Tibial nerve (tissue), 4 donors: ENCODE measurements at places on chromosomes 2 and 18. TPM values are rescaled to one million over a fixed set of nuclear protein-coding genes. Genes with fewer than 3 reads are reported as not detected.

Gene FBXO41
- 13.9 TPM for total RNA-seq

Gene IL36RN
- not detected for total RNA-seq

- DNase-seq = no peak
Observed at GRCh38 chr2:106686814-106687213, 199.2 kb downstream of the ST6GAL2 start.

- DNase-seq = peak; percentile 31
Observed at GRCh38 chr18:55243857-55244256, 284.6 kb upstream of the CCDC68 start.

GRCh38 chr2:120310136-120310535 lies 35.8 kb upstream of the INHBB start:
- DNase-seq = no peak

Gene HK2
- 6.8 TPM for total RNA-seq

DNA sequence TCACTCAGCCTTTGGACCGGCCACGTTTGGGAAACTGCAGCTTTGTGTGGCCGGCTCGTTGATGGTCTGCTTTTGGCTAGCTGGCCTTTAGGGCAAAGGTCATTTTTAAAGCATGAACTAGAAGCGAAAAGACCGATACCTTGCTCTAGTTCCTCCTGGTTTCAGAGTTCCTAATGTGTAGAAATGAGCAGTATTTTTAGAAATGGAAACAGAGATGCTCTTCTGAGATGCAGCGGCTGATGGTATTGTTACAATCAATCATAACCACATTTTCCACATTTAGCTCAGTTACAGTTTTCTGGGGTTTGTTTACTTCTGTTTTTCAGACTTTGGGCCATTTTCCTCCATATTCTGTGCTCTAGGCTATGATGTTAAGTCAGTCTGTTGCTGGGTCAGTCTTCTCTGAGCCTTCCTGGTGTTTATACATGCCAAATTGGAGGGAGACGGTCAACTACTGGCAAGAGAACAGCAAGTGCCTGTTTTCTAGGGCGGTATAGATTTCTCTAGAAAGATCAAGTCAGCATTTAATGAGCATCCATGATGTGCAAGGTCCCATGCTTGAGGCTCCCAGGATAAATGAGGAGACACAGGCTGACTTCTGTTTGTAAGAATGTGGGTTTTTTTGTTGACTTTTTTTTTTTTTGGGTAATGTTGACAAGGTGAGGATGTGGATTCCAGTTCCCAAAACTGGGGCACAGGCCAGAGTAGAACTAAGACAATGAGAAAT lies 28.0 kb downstream of the RNF144A start:
- DNase-seq = no peak

DNA sequence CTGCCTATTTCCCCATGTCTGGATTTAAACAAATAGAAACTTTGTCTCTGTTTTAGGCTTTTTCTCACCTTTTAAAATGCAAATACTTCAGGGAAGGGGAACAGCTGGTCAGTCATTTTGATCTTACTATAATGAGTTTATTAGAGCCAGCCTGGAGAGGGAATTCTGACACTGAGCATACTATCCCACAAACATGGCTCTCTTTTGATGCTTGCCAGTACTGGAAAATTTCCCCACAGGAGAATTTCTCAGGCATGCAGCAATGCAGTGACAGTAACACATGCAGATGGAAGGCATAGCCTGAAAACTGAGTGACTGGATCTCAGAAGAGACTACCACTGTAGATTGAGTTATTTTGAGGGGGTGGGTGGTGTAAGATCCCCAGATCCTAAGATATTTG lies 974.3 kb upstream of the CELF4 start:
- DNase-seq = no peak

GRCh38 chr2:28080911-28081310 lies 190.4 kb downstream of the BABAM2 start:
- no peak for DNase-seq

GRCh38 chr18:62939926-62940325 lies 224.6 kb downstream of the PHLPP1 start:
- DNase-seq = no peak

DNA sequence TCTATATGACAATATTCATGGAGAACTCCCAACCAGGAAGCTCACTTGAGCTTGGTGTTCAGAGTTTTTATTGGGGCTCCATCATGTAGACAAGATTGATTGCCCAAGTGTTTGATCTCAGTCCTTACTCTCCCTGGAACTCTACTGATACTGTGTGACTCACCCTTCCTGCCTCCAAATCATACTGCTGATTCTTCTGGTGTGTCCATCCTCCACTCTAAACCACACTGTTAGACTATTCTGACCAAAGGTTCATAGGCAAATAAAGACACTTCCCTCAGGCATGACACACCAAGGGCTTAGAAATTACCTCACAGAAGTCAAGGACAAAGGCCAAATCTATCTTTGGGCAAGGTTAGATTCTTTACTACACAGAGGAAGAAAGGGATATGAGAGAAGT lies 107.9 kb upstream of the CDH20 start:
- no peak for DNase-seq

GRCh38 chr2:205767617-205768016 lies 85.3 kb downstream of the NRP2 start:
- no peak for DNase-seq

Gene SNRNP27
- total RNA-seq = 128 TPM

GRCh38 chr2:67038195-67038594 lies 358.9 kb upstream of the ETAA1 start:
- no peak for DNase-seq

GRCh38 chr2:113886479-113887008 lies 3.3 kb upstream of the ACTR3 start:
- peak; percentile 27 for DNase-seq

DNA sequence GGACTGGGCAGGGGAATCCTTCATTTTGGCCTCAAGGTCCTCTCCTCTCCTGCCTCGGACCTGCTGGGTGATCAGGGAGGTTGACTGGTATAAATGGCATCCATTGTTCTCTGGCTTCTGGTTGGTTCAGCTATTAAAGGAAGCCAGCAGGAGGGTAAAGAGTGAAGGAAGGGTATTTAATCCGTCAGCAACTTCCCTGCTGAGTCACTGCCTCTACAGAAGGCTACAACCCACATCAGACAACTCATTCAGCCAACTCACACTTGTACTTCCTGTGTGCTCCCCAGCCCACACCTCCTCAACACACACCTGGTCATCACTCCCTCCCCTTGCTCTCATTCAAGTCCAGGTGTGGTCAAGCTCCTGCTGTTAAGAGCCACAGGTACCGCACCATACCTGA lies 68.3 kb upstream of the MRPS9 start:
- DNase-seq = no peak

Gene FOXD4L1
- not detected for total RNA-seq

DNA sequence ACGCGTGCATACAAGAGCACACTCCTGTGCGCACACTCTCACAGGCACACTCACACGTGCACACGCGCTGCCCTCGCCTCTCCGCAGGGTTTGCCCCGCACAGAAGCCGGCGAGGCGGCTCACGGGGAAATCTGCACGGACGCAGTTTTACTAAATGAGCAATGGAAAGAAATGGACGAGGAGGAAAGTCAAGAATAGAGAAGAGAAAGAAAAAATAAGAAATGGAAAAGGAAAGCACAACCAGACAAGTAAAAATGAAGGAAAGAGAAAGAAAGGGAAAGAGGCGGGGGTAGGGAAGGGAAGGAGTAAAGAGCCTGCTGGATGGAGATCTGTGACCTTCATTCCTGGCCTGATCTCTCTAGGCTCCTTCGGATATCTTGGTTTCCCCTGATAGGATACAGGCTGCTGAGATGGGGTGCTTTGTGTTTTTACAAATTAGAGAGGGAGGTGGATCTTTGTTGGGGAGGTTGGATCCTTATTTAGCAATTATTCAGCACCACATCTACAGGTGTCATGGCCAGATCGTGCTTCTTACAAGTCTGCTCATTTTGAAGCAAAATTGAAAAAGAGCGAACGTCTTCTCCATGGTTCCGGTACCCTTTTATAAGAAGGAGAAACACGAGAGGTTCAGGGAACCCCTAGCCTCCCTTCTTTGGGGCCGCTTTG lies 693 bp upstream of the LRP2 start:
- DNase-seq = no peak

- DNase-seq = no peak
Observed at GRCh38 chr2:46980366-46980765, 64.8 kb upstream of the MCFD2 start.

DNA sequence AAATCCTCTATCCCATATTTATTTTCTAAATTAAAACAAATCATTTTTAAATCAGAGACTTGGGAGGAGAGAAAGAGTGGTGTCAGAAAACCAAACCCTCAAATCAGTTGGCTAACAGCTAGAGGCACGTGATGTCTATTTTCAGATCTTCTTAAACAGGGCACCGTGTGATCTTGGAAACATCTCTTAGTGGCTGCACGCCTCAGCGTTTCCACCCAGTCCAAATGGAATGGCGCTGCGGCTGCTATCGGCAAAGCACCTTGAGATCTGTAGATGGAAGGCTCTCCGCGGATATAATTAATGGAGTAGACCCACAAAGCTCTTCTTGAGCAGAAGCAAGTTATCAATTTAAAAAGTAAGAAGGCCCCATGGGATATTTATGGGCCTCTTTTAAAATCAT lies 50.0 kb downstream of the NRP2 start:
- no peak for DNase-seq

DNA sequence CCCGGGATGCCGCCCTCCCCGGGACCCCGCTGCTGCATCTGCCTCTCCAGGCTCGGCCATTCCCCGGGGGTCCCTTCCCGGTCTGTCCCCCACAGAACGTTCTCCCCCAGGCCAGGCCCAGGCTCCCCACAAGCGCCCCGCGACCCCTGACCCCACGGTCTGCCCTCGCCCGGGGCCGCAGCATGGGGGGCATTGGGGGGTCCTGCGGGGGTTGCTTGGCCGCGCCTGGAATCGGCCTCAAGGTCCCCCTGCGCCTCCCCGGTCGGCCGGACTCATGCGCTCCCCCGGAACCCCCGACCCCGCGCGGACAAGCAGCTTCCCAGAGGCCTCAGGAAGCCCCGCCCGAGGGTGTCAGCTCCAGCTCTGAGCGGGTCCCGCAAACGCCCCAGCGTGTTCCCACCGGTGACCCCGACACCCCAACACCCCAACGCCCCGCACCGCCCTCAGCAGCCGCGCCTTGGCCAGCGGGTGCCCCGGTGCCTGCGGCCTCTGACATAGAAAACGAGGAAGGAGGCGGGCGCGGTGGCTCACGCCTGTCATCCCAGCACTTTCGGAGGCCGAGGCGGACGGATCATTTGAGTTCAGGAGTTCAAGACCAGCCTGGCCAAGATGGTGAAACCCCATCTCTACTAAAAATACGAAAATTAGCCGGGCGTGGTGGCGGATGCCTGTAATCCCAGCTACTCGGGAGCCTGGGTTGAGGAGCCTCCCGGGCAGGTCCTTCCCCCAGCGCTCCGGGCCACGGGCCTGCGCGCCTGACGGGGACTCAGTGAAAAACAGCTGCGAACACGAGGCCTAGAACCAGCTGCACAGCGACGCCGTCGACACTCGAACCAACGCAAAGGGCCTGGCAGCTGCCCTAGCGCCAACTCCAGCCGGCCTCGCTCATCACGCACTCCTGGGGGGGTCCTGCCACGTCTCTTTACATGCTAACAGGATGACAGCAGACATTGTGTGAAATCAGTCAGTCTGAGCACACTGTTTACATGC lies 61.8 kb upstream of the CTDP1 start:
- DNase-seq = no peak

DNA sequence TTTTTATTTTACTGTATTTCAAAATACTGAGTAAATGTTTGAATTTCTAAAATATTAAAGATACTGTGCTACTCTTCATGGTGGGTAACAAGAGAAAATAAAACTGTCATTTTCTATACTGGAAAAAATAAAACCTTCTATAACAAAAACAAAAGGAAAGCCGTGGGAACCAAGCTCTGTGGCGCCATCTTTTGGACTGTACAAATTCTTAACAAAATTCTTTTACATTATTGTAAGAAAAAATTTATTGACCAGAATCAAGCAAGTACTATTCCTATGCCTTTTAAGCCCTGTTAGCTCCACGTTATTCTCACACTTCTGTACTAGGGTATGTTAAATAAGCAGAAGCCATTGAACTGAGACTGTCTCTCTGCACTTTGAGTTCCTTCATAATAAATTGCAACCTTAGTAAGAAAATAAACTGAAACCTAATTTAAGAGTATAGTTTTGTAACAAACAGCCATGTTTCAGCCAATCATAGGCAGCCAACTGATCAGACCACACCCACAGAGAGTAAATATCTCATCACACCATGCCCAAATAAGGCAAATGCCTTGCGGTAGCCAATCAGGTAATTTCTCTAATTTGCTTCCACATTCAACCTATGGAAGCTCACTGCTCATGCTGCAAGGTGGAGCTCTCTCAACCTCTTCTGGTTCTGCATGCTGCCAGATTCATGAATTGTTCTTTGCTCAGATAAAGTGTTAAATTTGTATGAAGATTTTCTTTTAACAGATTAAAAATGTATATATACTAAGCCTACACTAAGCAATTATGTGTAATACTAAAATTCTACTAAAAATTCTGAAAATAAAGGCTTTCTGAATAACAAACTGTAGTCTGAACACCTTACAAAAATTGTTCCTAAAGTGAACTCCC lies 42.2 kb downstream of the HIBCH start:
- DNase-seq = no peak

GRCh38 chr2:217286833-217287232 lies 427.0 kb upstream of the TNP1 start:
- no peak for DNase-seq

GRCh38 chr18:32775628-32776027 lies 2.8 kb upstream of the KLHL14 start:
- DNase-seq = no peak

Gene COLEC11
- 0.66 TPM for total RNA-seq

DNA sequence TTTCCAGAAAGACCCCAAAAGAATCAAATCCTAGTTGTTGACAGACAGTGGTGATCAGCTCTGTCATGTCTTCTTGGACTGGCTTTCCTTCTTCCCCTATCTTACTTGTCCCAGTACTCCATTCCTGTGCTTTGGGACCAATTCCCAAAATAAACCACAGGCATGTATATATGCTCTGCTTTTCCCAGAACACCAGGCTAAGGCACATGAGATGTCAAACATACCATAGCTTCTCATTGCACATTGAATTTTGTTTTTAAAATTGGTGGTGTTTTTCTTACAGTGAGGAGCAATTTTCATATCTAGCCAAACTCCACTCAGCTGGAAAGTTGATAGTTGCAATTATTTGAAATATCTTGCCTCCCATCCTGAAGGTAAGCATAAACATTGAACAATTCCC lies 88.9 kb upstream of the RGPD4 start:
- no peak for DNase-seq

GRCh38 chr2:182148344-182148743 lies 162.7 kb downstream of the PPP1R1C start:
- no peak for DNase-seq

GRCh38 chr2:119225105-119225865 lies 1.7 kb downstream of the STEAP3 start:
- DNase-seq = no peak
